ENCODE measurements at places on chromosomes 5 and 9. TPM values are rescaled to one million over a fixed set of nuclear protein-coding genes. Genes with fewer than 3 reads are reported as not detected.

The OR1N1 gene
- not detected for total RNA-seq

The TLR4 gene
- total RNA-seq, result 35.2 TPM

The XPA gene
- total RNA-seq, result 19.2 TPM

The NDOR1 gene
- total RNA-seq, result 3.2 TPM

The SLC6A19 gene
- 0.10 TPM for total RNA-seq

The DBH gene
- 0.50 TPM for total RNA-seq

GRCh38 chr9:91903126-91903911 is 46.7 kb downstream of the ROR2 start:
- DNase-seq, result no peak
- no peaks in the 10 kb centered on the region for H3K36me3 ChIP-seq
- H3K4me1 ChIP-seq, result peaks cover 34% of the 10 kb centered on the region
- H3K27me3 ChIP-seq, result no peaks in the 10 kb centered on the region
- H3K4me3 ChIP-seq, result no peak overlapping the region

DNA sequence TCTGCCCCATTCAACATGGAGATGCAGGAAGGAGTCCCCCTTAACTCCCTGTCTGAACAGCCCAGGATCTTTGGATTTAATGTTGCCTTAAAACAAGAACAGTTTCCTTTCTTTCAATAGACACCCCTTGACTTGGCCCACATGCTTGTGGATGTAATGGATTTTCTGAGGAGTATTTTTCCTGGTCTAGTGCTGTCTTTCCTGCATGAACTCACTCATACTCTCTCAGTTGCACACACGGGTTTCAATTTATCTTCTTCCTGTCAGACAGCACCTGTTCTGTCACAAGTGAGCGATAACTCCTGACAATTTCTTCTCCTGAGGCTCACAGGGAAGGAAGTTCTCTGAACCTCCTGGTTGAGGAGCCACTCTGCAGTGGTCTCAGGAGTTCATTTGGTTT is 85.1 kb downstream of the ACER2 start:
- DNase-seq, result no peak
- H3K4me3 ChIP-seq, result no peak overlapping the region
- no peak overlapping the region for H3K27ac ChIP-seq
- H3K4me1 ChIP-seq, result peaks cover 14% of the 10 kb centered on the region
- no peaks in the 10 kb centered on the region for H3K36me3 ChIP-seq

- no peaks in the 10 kb centered on the region for H3K36me3 ChIP-seq
- H3K4me3 ChIP-seq, result no peak overlapping the region
- DNase-seq, result no peak
Measured at GRCh38 chr5:5573798-5574380, 151.4 kb downstream of the ICE1 start.

- no peaks in the 10 kb centered on the region for H3K36me3 ChIP-seq
- no peak overlapping the region for H3K4me3 ChIP-seq
- no peaks in the 10 kb centered on the region for H3K4me1 ChIP-seq
Measured at GRCh38 chr5:55101556-55102276, 730 bp upstream of the GZMA start.

DNA sequence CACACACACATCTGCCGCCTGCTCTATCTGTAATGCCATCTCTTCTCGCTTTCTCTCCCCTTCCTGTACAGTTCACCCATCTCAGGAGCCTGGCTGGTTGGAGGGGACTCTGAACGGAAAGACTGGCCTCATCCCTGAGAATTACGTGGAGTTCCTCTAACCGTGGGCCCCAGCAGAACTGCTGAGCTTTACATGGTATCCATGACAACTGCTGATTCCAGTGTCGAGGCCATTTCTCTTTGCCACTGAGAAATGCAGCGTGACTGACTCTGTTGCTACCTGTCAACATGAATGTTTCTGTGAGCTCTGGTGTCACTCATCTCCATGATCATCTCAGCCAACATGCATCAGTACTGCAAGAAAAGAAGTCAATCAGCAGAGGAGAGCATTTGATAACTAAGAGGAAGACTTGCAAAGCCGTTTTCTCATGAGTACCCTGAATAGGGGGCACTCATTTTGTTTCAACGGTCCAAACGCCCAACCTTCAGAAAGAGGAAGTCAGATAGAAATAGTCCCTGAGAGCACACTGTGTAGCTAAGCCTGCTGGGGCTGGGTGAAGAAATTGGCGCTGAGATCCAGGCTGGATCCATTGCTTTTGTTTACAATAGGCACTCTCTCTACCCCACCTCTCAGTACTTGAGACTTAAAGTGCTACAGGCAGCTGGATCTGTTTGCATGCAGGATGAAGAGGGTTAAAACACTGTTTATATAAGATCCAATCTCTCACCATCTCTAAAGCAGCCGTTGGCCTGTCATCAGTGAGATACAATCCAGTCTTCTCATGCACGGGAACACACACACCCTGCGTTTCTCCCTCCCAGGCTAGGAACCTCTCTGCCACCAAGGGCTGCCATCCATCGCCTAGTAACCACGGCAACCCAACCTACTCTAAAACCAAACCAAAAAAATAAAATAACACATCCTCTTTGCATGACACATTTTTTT is 180.9 kb downstream of the NR3C1 start:
- no peak overlapping the region for H3K4me3 ChIP-seq
- no peaks in the 10 kb centered on the region for H3K36me3 ChIP-seq
- no peaks in the 10 kb centered on the region for H3K27me3 ChIP-seq
- H3K4me1 ChIP-seq, result peaks cover 14% of the 10 kb centered on the region
- DNase-seq, result no peak
- H3K27ac ChIP-seq, result no peak overlapping the region

DNA sequence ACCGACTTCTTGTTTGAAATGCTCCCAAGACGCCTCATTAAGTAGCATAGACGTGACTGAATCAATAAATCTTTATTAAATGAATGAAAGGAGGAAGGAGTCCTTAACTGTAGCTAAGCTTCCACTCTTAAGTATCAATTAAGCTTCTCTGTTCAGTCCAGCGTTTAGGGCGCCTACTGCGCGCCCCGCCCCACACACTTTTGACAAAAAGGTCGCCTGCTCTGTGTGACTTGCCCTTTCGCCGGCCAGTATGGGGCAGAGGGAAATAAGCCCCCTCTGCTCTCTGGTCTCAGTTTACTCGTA is 662 bp upstream of the DOLPP1 start:
- H3K27me3 ChIP-seq, result no peaks in the 10 kb centered on the region
- H3K36me3 ChIP-seq, result peaks cover 28% of the 10 kb centered on the region
- H3K27ac ChIP-seq, result no peak overlapping the region

- H3K27ac ChIP-seq, result no peak overlapping the region
- DNase-seq, result no peak
- H3K36me3 ChIP-seq, result peaks cover 18% of the 10 kb centered on the region
- no peak overlapping the region for H3K4me3 ChIP-seq
- peaks cover 55% of the 10 kb centered on the region for H3K4me1 ChIP-seq
Measured at GRCh38 chr5:1099926-1100663, 11.8 kb downstream of the SLC12A7 start.

DNA sequence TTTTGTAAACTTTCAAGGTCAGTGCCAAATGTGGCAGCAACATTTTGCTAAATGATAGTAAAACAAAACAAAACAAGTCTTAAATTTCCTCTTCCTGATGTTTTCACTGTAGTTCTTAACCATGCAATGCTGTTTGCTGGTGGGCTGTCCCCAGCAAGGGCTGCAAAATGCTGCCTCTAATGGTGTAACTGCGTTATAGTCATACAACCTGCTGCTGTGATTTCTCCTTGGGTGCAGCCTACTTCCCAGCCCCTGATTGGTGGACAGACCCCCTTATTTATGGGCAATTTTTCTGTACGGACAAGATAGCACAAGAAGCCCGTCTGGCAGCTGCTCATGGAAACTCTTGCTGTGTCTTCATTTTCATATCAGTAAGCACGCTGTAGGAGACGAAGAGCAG is 26.6 kb upstream of the PIP5K1B start:
- DNase-seq, result no peak
- H3K27ac ChIP-seq, result no peak overlapping the region
- H3K36me3 ChIP-seq, result no peaks in the 10 kb centered on the region
- no peaks in the 10 kb centered on the region for H3K27me3 ChIP-seq
- H3K4me3 ChIP-seq, result no peak overlapping the region

GRCh38 chr5:128126241-128126640 is 42.7 kb downstream of the SLC12A2 start:
- peak; percentile 54 for DNase-seq
- H3K4me1 ChIP-seq, result no peaks in the 10 kb centered on the region
- H3K36me3 ChIP-seq, result peaks cover 3% of the 10 kb centered on the region

- H3K4me1 ChIP-seq, result no peaks in the 10 kb centered on the region
- no peak for DNase-seq
- H3K36me3 ChIP-seq, result no peaks in the 10 kb centered on the region
- H3K27me3 ChIP-seq, result no peaks in the 10 kb centered on the region
- H3K27ac ChIP-seq, result no peak overlapping the region
Measured at GRCh38 chr9:68523367-68523936, 17.2 kb downstream of the TMEM252 start.

DNA sequence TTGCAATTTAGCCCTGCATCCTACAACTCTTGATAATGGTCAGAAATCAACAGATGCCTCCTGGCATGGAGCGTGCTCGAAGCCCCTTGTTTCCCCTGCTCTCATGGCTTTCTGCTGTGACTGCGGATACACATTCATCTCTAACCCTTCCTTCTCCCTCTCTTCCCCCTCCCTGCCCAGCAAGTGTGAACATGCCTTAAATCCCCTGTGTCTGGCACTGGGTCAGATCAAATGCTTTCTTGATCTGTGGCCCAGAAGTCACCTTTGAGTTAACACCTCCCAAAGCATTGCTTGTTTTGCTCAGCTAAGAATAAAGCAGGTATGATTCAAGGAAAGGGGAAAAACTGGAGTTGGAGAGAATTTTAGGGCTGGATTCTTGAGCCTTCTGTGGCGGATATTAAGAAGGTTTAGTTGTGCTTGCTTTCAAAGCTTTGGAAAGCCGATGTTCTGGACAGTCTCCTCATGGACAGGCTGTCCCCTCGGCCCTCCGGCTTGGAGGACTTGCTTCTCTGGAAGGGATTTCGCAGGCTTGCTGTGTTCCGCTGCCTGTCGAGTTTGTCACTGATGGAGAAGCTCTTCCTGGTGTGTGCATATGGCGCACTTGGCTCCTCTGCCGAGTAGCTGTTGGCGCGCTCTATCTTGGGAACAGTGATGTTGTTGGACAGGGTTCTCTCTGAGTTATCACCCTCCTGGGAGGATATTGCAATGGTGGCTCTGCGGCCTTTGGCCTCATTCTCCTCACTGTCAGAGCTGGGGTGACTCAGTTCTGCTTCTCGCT is 121.3 kb upstream of the KLF9 start:
- peaks cover 7% of the 10 kb centered on the region for H3K36me3 ChIP-seq
- H3K4me3 ChIP-seq, result no peak overlapping the region
- no peak overlapping the region for H3K27ac ChIP-seq
- peak; percentile 33 for DNase-seq
- H3K27me3 ChIP-seq, result no peaks in the 10 kb centered on the region
- peaks cover 4% of the 10 kb centered on the region for H3K4me1 ChIP-seq

- H3K4me3 ChIP-seq, result peak within 1 kb of the TSS; percentile 76
- peaks cover 2% of the 10 kb centered on the region for H3K36me3 ChIP-seq
- peaks cover 32% of the 10 kb centered on the region for H3K4me1 ChIP-seq
- DNase-seq, result peak; percentile 85
Measured at GRCh38 chr5:80255811-80256712, at the start of gene SERINC5. Gene SERINC5 (minus strand): TSS chr5:80256048. CDS start chr5:80255922, 126 bp downstream.

GRCh38 chr9:136396219-136396515 is 3.8 kb downstream of the SNAPC4 start:
- no peaks in the 10 kb centered on the region for H3K27me3 ChIP-seq
- H3K4me1 ChIP-seq, result peaks cover 21% of the 10 kb centered on the region
- no peak overlapping the region for H3K27ac ChIP-seq

DNA sequence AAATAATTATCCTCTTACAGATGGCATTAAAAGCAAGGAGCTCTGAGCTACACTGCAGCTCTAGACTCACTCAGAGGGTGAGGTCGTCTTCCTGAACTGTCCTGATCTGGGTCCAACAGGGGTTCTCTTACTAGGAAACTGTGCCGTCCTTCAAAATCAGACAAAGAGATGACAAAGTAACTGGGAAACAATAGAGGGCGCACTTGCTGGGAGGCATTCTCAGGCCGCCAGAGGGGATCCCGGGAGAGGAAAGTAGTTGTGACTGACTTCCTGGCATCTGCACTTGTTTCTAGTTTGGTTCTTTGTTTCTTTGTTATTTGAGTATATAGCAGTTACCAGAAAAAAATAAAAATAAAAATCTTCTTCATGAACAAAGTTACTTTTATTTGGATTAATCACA is 142.9 kb upstream of the MSX2 start:
- no peak overlapping the region for H3K27ac ChIP-seq
- H3K4me3 ChIP-seq, result no peak overlapping the region
- H3K36me3 ChIP-seq, result no peaks in the 10 kb centered on the region

DNA sequence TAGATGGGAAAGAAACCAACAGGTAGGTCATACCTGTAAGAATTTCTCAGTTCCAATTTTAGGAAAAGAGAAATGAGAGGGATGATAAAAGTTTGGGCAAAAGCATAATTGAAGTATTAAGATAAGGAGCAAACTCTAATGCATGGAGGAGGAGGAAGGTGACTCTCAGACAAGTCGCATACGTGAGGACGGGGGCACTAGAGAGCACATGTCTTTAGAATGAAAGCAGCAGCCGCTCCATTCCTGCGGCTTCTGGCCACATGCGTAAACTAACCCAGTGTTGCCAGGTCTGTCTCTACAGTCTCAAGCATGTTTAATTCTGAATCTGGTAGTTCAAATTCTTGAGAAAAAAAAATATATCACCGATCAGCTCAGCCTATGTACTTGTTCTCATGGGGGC is 371.5 kb upstream of the SLC30A5 start:
- no peak overlapping the region for H3K27ac ChIP-seq
- H3K27me3 ChIP-seq, result no peaks in the 10 kb centered on the region
- no peaks in the 10 kb centered on the region for H3K36me3 ChIP-seq
- no peak for DNase-seq
- no peaks in the 10 kb centered on the region for H3K4me1 ChIP-seq

DNA sequence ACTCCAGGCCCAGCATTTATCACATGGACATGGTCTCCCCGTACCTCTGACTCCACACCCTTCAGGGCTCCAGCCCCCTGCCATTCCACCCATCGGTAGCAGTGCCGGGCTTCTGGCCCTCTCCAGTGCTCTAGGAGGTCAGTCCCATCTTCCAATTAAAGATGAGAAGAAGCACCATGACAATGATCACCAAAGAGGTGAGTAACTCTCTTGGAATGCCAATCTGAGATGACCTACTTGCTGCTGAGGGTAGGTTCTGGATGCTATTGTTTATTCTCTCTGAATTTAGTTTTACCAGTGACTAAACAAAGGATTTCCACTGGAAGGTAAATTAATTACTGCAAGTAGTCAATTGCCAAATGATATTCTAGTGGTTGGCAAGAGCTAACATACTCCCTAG is 80.8 kb downstream of the TLE4 start:
- no peak overlapping the region for H3K4me3 ChIP-seq
- no peak overlapping the region for H3K27ac ChIP-seq
- no peaks in the 10 kb centered on the region for H3K36me3 ChIP-seq
- H3K27me3 ChIP-seq, result no peaks in the 10 kb centered on the region
